ENCODE measurements at places on chromosomes 2 and 18.

DNA sequence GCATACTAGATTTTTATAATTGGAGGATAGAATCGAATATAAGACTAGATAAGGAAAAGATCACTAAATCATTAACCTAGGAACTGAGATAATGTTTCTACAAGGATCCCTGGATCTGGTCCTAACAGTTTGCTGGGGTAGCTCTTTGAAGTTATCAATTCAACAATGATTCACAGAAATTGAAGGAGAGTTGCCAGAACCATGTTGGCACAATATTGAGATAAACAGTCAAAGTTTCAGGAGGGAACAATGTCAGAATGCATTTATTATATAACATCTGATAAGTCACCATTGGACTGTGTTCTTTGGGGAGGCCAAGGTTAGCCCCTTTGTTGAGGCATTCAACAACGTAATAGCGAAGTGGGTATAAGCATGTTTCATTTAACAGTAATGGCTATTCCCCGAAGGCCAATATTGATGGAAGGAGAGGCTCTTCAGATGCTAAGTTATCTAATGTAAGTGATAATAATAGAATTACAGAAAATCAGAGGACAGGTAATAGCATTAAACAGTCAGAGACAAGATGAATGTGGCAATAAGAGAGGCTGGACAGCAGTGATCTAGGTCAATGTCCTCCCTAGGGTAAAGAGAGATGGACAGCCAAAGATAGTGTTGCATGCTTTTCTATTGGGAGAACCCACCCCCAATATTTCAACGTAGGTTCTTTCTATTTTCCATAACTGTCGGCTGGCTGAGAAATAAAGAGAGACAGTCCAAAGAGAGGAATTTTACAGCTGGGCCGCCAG is 604.8 kb upstream of the GYPC start:
- no peak for DNase-seq

- DNase-seq, result no peak
Observed at GRCh38 chr2:165815299-165816141, 21.5 kb upstream of the GALNT3 start.

GRCh38 chr18:47893939-47894699 is 36.3 kb downstream of the SMAD2 start:
- no peak for DNase-seq

- DNase-seq, result no peak
Observed at GRCh38 chr18:50545936-50546335, 14.0 kb upstream of the MAPK4 start.

- no peak for DNase-seq
Observed at GRCh38 chr2:29443627-29444026, 328.4 kb downstream of the CLIP4 start.

Measured in fibroblast of skin of abdomen (primary cell).